ENCODE measurements at places on chromosomes 3 and 15. TPM values are rescaled to one million over a fixed set of nuclear protein-coding genes. Genes with fewer than 3 reads are reported as not detected.

CYP1A1 gene
- total RNA-seq, result 2.4 TPM

GABRR3 gene
- not detected for total RNA-seq

RAD54L2 gene
- total RNA-seq, result 27.9 TPM

CHRNB4 gene
- not detected for total RNA-seq

CKMT1B gene
- total RNA-seq, result 0.84 TPM

GLDN gene
- 21.8 TPM for total RNA-seq

GUCA1C gene
- not detected for total RNA-seq

CAMK1 gene
- total RNA-seq, result 35.7 TPM

DNA sequence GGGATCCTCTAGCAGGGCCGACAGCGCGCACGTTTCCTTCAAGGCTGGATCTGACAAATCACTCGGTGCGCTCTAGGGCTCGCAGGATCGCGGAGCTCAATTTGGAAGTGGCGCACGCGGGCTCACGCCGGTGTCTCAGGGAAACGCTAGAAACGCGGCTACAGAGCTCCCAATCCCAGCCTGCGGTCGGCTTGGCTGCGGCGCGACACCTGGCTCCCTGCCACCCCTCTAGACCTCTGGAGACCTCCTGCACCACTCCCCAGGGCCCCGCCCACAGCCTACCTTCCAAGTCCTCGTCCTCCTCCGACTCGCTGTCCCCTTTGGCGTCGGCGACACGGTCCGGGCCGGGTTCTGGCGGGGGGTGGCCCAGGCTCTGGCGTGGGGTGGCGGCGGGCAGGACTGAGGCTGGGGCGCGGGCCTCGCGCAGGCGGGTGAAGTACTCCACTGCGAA lies 596 bp downstream of the PRKAR2A start:
- H3K27me3 ChIP-seq, result no peaks in the 10 kb centered on the region
- peak; percentile 93 for DNase-seq
- H3K36me3 ChIP-seq, result no peaks in the 10 kb centered on the region
- H3K27ac ChIP-seq, result peak overlapping the region; percentile 92

DNA sequence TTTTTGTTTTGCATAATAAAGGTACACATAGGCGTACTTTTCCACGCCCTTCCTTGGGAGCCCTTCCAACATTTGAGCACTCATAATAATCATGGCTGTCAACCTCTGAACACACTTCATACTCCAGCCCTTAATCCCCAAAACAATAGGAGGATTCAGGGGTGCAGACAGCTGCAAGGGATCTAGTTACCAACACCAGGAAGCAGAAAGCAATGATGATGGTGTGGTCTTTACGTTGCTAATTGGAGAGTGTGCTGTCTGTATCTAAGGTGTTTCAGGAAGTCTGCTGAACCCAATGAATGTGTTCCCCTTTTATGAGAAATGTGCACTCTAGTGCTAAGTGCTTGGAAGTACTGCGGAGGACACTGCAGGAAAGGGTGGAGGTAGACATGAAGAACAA lies 60.3 kb upstream of the PDZRN3 start:
- no peaks in the 10 kb centered on the region for H3K27me3 ChIP-seq
- H3K27ac ChIP-seq, result no peak overlapping the region
- no peak overlapping the region for H3K4me3 ChIP-seq
- H3K36me3 ChIP-seq, result no peaks in the 10 kb centered on the region

GRCh38 chr15:50256188-50257041 lies 9.1 kb downstream of the HDC start:
- H3K27me3 ChIP-seq, result no peaks in the 10 kb centered on the region
- no peaks in the 10 kb centered on the region for H3K36me3 ChIP-seq
- DNase-seq, result no peak
- H3K4me3 ChIP-seq, result no peak overlapping the region
- H3K27ac ChIP-seq, result no peak overlapping the region

GRCh38 chr15:35208353-35208752 lies 123.3 kb upstream of the NANOGP8 start:
- H3K27ac ChIP-seq, result no peak overlapping the region
- no peaks in the 10 kb centered on the region for H3K27me3 ChIP-seq
- H3K36me3 ChIP-seq, result no peaks in the 10 kb centered on the region
- H3K4me1 ChIP-seq, result no peaks in the 10 kb centered on the region

GRCh38 chr3:76651784-76652183 lies 388.1 kb upstream of the ROBO2 start:
- no peak overlapping the region for H3K4me3 ChIP-seq
- H3K27me3 ChIP-seq, result no peaks in the 10 kb centered on the region
- no peaks in the 10 kb centered on the region for H3K4me1 ChIP-seq
- no peak for DNase-seq
- H3K36me3 ChIP-seq, result no peaks in the 10 kb centered on the region

- H3K27ac ChIP-seq, result no peak overlapping the region
- no peak overlapping the region for H3K4me3 ChIP-seq
- H3K36me3 ChIP-seq, result peaks cover 37% of the 10 kb centered on the region
Observed at GRCh38 chr15:68154923-68155559, 50.1 kb downstream of the CALML4 start.

DNA sequence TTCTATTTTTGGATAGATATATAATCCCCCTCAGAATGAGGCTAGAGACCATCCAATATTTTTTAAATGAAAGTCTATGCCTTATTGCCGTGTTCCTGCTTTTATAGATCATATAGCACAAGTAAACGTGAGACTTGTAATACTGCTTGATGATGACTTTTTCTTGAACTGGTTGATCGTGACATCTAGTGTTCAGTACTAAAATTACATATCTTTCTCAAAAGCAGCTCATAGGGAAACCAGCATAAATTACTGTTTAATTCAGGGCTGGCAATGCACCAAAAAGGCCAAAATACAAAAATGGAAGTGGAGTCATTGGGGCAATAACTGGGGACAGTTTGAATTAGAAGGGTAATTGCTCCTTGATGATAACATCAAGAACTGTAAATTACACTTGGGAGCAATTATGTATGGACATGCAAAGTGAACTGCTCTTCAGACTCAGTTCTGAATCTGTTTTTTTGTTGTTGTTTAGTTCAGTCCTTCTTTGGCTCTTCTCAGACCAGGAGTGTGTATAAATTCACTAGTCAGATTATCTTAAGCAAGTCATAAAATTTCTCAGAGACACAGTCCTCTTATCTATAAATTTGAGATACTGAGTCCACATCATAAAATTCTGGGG lies 325.3 kb downstream of the THSD4 start:
- H3K27me3 ChIP-seq, result no peaks in the 10 kb centered on the region
- no peak overlapping the region for H3K27ac ChIP-seq
- peaks cover 13% of the 10 kb centered on the region for H3K4me1 ChIP-seq
- H3K36me3 ChIP-seq, result no peaks in the 10 kb centered on the region
- no peak overlapping the region for H3K4me3 ChIP-seq

GRCh38 chr3:157129803-157130466 lies 30.0 kb downstream of the CCNL1 start:
- no peak for DNase-seq
- H3K4me3 ChIP-seq, result no peak overlapping the region
- peaks cover 42% of the 10 kb centered on the region for H3K4me1 ChIP-seq
- no peaks in the 10 kb centered on the region for H3K27me3 ChIP-seq
- peak overlapping the region; percentile 82 for H3K27ac ChIP-seq

DNA sequence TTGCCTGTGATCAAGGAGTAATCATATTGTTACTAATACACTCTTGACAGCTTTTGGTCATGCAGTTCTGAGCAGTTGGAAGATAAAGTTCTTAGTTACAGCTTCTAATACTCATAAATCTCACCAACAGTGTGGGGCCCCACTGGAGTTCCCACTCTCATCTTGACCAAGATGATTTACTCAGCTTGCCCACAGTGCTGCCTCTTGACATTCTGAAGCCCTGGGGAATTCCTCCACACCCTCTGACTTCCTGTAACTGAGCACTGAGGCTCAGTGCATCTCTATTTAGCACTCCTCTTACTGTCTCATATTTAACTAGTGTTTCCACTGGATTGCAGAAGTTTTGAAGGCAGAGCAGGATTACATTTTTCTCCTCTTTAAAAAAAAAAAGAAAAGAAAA lies 1.9 kb upstream of the ARL6IP5 start:
- peaks cover 51% of the 10 kb centered on the region for H3K4me1 ChIP-seq
- DNase-seq, result no peak
- H3K36me3 ChIP-seq, result no peaks in the 10 kb centered on the region
- H3K4me3 ChIP-seq, result no peak overlapping the region
- no peaks in the 10 kb centered on the region for H3K27me3 ChIP-seq

- H3K27ac ChIP-seq, result peak overlapping the region; percentile 91
- peaks cover 42% of the 10 kb centered on the region for H3K4me1 ChIP-seq
- peak overlapping the region; percentile 83 for H3K4me3 ChIP-seq
- no peak for DNase-seq
- H3K36me3 ChIP-seq, result no peaks in the 10 kb centered on the region
Observed at GRCh38 chr15:64703632-64703959, 71.8 kb downstream of the RBPMS2 start.

GRCh38 chr15:93469994-93470393 lies 381.0 kb upstream of the RGMA start:
- no peak overlapping the region for H3K27ac ChIP-seq
- H3K4me1 ChIP-seq, result no peaks in the 10 kb centered on the region
- H3K27me3 ChIP-seq, result no peaks in the 10 kb centered on the region
- H3K4me3 ChIP-seq, result no peak overlapping the region

GRCh38 chr3:82002491-82002890 lies 241.0 kb upstream of the GBE1 start:
- H3K4me1 ChIP-seq, result no peaks in the 10 kb centered on the region
- no peak for DNase-seq
- no peak overlapping the region for H3K27ac ChIP-seq
- no peak overlapping the region for H3K4me3 ChIP-seq
- H3K36me3 ChIP-seq, result no peaks in the 10 kb centered on the region
- H3K27me3 ChIP-seq, result no peaks in the 10 kb centered on the region

- H3K27me3 ChIP-seq, result no peaks in the 10 kb centered on the region
- no peak overlapping the region for H3K4me3 ChIP-seq
- no peak overlapping the region for H3K27ac ChIP-seq
Observed at GRCh38 chr3:167148136-167148535, 232.0 kb downstream of the ZBBX start.

GRCh38 chr3:34626699-34627098 lies 828.3 kb downstream of the PDCD6IP start:
- no peak overlapping the region for H3K4me3 ChIP-seq
- H3K27ac ChIP-seq, result no peak overlapping the region
- no peak for DNase-seq
- H3K4me1 ChIP-seq, result no peaks in the 10 kb centered on the region
- H3K27me3 ChIP-seq, result no peaks in the 10 kb centered on the region

DNA sequence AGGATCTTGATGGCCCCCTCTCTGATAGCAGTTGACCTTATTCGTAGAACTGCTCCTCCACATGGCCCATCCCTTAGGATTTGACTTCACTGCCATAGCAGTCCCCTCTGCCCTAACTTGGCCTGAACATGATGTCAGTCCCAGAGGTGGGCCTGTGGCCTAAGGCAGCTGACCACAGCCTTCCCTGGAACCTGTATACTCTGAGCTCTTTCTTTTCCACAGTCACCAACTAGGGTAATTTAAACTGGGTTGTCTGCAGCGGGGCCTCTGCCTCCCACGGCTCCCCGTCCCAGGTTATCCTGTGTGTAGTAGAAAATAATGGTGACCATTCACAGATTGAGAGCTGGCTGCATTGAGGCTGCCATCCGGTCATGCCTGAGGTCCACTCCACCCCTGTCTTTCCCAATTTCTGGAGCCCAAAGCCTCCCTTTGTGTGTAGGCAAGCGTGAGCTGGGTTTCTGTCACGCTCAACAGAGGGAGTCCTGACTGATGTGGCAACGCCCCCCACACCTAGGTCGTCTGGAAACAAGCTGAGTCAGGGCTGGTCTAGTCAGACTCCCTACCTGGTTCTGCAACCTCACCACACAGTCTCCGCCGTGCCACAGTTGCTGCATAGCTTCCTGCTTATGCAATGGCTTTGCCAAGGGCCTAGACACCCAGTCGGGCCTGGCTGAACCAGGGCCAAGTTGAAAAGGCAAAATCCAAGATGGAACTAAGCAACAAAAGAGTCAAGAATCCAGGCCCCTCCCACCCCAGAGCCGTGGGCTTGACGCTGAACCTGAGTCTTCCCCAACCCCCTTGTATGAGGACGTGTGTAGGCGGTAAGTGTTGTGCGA lies 284.5 kb downstream of the XXYLT1 start:
- H3K27ac ChIP-seq, result no peak overlapping the region
- H3K4me3 ChIP-seq, result no peak overlapping the region
- H3K27me3 ChIP-seq, result no peaks in the 10 kb centered on the region

DNA sequence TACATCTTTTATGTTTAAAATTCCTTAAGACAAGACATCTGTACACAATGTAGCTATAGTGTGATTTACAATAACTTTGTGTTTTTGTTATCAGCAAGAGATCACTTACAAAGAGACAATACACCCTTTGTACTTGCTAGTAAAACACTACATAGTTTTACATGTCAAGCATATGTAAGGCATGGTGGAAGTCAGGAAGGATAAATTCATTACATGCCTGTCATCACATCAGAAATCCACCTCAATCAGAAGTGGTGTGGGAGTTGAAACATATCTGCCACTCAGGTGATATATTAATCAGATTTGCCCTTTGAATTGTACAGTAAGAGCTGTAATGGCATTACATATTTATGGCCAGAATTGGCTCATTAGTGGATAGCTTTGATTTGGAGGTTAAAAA lies 95.5 kb downstream of the MBNL1 start:
- H3K27me3 ChIP-seq, result no peaks in the 10 kb centered on the region
- no peak overlapping the region for H3K4me3 ChIP-seq
- H3K27ac ChIP-seq, result no peak overlapping the region

DNA sequence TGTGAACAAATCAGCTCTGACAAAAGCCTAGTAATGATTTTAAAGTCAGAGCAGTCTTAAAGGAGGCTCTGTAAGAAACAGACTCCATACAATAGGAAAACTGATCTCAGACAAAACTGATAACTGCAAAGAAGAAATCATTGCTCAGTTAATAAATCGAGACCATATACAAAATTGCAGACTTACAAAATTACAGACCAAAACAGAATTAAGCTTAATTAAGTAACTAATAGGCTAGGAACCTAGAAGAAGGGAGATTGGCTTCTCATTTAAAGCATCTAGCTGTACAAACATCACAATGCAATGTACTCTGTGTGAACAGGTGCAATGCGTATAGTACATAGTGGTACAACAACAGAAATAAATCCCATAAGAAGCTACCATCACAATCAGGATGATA lies 46.3 kb downstream of the ZBTB20 start:
- no peak for DNase-seq
- peak overlapping the region; percentile 51 for H3K4me3 ChIP-seq
- H3K4me1 ChIP-seq, result peaks cover 13% of the 10 kb centered on the region
- H3K27ac ChIP-seq, result peak overlapping the region; percentile 70

- peak; percentile 82 for DNase-seq
- H3K27me3 ChIP-seq, result no peaks in the 10 kb centered on the region
- no peak overlapping the region for H3K4me3 ChIP-seq
- peaks cover 10% of the 10 kb centered on the region for H3K4me1 ChIP-seq
- no peaks in the 10 kb centered on the region for H3K36me3 ChIP-seq
Observed at GRCh38 chr3:126129398-126129891, 45.5 kb upstream of the SLC41A3 start.

- no peak for DNase-seq
- no peak overlapping the region for H3K27ac ChIP-seq
- H3K4me1 ChIP-seq, result no peaks in the 10 kb centered on the region
Observed at GRCh38 chr3:37272741-37273140, 98.4 kb upstream of the LRRFIP2 start.

DNA sequence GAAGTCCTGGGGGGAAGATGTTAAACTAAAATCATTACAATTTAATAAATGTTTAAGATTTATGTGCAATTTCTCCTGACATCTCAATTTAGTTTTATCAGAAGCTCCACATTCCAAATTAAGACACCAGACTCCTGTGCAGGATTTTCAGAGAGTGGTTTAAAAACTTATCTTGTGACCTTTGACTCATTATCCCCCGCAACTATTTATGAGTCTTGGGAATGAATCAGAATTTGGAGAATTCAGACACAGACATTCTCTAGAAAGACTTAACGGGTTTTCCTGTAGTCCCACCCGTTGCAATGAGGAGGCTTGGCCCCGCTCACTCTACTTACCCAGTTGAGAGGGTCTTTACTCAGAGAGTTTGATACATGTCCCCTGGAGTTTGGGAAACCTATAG lies 7.1 kb downstream of the OR5K2 start:
- no peaks in the 10 kb centered on the region for H3K4me1 ChIP-seq
- no peaks in the 10 kb centered on the region for H3K36me3 ChIP-seq
- no peak for DNase-seq
- H3K4me3 ChIP-seq, result no peak overlapping the region
- no peak overlapping the region for H3K27ac ChIP-seq
- no peaks in the 10 kb centered on the region for H3K27me3 ChIP-seq
